ENCODE measurements at places on chromosomes 3 and 15.

DNA sequence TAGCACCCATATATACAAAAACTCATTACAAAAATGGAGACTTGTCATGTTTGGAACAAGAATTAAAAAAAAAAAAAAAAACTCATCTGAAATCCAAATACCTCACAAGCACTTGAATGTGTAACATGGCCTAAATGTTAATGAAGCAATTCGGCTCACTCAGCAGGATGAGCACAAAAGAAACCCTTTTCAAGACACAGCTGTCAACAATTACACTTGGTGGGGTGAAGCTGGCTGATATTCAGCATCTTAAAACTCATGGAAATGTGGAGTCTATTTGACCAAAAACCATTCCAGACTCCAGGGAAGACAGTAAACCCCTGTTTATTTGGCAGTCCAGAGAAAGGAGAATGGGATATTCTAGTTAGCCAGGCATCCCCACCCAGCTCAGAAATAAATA lies 205.4 kb upstream of the TSC22D2 start:
- DNase-seq, result no peak

DNA sequence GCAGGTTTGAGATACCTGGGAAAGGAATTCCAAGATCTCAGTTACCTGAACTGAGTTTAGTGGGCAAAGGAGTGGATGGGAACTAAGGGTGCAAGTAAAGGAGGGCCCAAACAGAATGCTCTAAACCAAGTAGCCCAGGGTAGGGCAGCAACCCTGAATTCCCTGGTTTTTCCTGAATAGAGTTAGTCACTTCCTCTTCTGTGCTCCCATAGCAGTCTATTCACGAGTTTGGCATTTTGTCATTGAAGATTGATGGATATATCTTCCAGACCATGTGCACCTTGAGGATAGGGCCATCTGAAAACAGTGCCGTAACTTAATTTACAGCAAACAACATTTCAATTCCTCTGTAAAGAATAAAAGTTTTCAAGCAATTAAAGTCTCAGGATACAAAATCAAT lies 18.5 kb upstream of the PTX3 start:
- DNase-seq, result no peak

DNA sequence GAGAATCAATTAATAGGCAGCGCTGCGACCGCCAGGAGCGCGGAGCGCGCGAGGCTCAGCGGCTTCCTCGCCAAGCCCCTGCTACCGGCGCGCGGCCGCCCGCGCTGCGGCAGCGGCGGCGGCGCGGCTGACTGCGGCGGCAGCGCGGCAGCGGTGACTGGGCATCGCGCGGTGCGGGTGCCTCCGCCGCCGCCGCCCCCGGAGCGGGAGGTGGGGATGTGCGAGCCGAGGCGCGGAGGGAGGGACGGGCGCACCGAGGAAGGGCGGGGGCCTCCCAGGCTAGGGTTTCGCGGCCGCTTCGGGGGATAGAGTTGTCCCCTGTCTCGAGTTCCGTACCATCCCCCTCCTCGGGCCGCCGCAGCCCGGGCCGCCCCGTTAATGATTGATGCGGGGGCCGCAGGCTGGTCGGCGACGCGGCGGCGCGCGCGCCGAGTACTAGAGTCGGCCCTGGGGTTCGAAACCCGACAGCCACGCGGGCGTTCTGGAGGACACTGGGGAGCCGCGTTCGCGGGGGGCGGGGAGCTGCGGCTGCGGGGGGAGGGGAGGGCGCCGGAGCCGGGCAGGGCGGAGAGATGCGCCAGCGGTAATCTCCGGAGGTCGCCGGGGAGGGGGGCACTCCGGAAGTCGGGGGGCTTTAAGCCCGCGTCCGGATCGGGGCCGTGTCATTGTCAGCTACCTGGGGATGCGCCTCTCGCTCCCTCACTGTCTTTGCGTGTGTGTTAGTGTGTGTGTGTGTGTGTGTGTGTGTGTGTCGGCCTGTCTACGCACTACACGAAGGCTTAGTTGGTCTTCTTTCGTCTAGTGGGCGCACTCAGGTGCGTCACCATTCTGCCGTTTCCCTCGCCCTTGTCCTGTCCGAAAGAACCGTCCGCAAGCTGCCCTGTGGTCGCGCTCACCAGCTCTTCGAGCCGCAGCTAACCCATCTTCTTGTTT lies at the start of gene PAQR9:
Gene PAQR9 (minus strand): TSS at position 159 of the 933 bp plus-strand sequence. CDS start 338 bp downstream, outside the sequence.
- DNase-seq, result no peak

- DNase-seq, result no peak
Observed at GRCh38 chr15:88028024-88028423, 228.5 kb downstream of the NTRK3 start.

GRCh38 chr3:117557464-117558090 lies 848.0 kb downstream of the TUSC7 start:
- DNase-seq, result no peak

DNA sequence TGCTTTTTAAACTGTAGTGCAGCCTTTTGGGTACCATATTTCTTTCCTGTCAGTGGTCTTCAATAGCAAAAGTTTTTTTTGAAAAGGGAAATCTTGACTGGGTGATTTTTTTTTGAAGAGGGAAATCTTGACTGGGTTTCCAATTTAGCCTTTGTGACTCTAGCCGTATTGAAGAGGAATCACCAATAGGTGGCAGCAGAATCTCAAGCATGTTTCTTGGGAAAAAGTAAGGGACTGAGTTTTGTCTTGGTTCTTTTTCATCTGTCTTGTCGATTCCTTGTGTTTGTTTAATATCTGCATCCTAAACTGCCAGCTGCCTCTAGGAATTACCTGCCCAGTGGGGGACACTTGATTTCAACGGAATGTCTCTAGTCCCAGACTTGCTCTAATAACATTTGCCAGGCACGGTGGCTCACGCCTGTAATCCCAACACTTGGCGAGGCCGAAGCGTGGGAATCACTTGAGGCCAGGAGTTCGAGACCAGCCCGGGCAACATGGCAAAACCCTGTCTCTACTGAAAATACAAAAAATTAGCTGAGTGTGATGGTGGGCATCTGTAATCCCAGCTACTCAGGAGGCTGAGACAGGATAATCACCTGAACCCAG lies 89.2 kb downstream of the RBPMS2 start:
- no peak for DNase-seq

DNA sequence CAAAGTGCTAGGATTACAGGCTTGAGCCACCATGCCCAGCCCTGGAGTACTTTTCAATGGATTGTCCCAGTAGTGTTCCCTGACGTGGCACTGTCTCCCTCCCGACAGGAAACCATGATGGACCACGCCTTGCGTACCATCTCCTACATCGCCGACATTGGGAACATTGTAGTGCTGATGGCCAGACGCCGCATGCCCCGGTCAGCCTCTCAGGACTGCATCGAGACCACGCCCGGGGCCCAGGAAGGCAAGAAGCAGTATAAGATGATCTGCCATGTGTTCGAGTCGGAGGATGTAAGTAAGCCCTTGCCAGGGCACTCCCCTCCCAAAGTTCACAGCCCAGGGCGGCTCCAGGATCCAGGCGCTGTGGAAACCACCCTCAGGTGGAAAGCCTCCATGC lies 168.1 kb downstream of the NSMCE3 start:
- no peak for DNase-seq

DNA sequence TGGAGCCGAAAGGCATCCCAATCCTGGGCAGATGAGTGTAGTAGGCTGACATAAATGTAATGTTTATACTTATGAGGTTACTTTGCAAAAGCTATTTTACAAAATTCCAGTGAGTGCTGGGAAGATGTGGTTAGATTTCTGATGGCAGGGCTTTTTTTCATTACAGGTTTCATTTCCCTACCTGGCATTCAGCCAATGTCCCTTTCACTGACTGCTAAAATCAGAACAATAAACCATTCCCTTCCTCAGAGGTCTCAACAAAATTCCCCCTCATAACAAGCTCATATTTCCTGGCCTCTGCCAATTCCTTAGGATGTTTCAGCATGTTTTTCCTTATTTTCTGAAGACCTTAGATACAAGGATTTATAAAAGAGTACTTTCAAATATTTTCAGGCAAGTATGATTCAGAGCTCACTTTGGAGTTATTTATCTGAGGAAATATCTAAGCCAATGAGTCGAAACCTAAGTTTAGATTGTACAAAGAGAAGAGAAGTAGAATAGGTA lies 40.9 kb upstream of the CCDC80 start:
- DNase-seq, result no peak

- no peak for DNase-seq
Observed at GRCh38 chr15:60889006-60889405, 340.1 kb downstream of the RORA start.

- DNase-seq, result no peak
Observed at GRCh38 chr3:146839727-146840375, 234.7 kb upstream of the PLSCR5 start.
